Neural crest cell (in vitro differentiated cells): ENCODE measurements at places on chromosomes 3 and 15. TPM values are rescaled to one million over a fixed set of nuclear protein-coding genes. Genes with fewer than 3 reads are reported as not detected.

Gene OSTN
- 0.75 TPM in 1 of 2 replicates, not detected in the other for total RNA-seq

GRCh38 chr15:68341760-68342725 is 64.5 kb downstream of the FEM1B start:
- no peak overlapping the region for H3K4me3 ChIP-seq
- no peak for DNase-seq
- no peaks in the 10 kb centered on the region for H3K36me3 ChIP-seq
- H3K27ac ChIP-seq, result peak overlapping the region; percentile 36
- H3K4me1 ChIP-seq, result peaks cover 13% of the 10 kb centered on the region
- H3K27me3 ChIP-seq, result no peaks in the 10 kb centered on the region

GRCh38 chr15:27070841-27071240 is 99.9 kb downstream of the GABRG3 start:
- H3K27ac ChIP-seq, result no peak overlapping the region
- H3K4me1 ChIP-seq, result peaks cover 26% of the 10 kb centered on the region
- H3K27me3 ChIP-seq, result no peaks in the 10 kb centered on the region
- no peak for DNase-seq
- H3K4me3 ChIP-seq, result no peak overlapping the region

DNA sequence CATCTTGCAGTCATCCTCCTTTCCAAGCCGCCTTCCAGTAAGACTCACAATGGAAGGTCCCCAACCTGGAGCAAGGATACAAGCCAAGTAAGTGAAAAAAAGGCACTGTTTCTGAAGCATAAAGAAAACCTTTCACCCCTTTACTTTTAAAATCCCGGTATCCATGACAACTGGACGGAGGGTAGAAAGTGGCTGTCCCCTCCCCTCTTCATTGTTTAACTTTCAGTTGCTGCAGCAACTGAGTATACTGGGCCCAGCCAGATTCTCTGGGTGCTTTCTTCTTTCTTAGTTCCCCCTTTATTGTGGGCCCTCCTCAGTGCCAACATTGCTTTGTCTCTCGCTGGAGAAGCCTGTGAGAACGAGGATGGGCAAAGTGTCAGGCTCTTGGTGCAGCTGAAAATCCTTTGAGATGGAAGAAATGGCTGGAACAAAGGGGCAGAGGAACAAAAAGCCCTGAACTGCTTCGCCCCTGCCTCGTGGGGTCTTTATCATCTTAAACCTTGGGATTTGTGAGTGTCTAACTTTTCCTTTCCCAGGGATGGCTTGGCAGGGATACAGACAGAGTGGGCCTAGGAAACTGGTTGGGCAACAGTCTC is 224.0 kb upstream of the RGMA start:
- peaks cover 73% of the 10 kb centered on the region for H3K4me1 ChIP-seq
- H3K27me3 ChIP-seq, result no peaks in the 10 kb centered on the region
- H3K4me3 ChIP-seq, result peak overlapping the region; percentile 78

- H3K27me3 ChIP-seq, result no peaks in the 10 kb centered on the region
- no peak overlapping the region for H3K4me3 ChIP-seq
- no peak for DNase-seq
- peaks cover 7% of the 10 kb centered on the region for H3K4me1 ChIP-seq
- H3K36me3 ChIP-seq, result no peaks in the 10 kb centered on the region
Measured at GRCh38 chr15:100167884-100168375, 173.8 kb downstream of the ADAMTS17 start.

GRCh38 chr15:51917493-51917892 is 54.1 kb downstream of the LEO1 start:
- H3K36me3 ChIP-seq, result peaks cover 4% of the 10 kb centered on the region
- no peak overlapping the region for H3K27ac ChIP-seq
- no peaks in the 10 kb centered on the region for H3K27me3 ChIP-seq
- DNase-seq, result no peak
- no peak overlapping the region for H3K4me3 ChIP-seq
- no peaks in the 10 kb centered on the region for H3K4me1 ChIP-seq
